Kidney (tissue), 22 donors: ENCODE measurements at places on chromosomes 11 and 22. TPM values are rescaled to one million over a fixed set of nuclear protein-coding genes. Genes with fewer than 3 reads are reported as not detected.

MYO7A gene
- polyA plus RNA-seq, result 6.1 TPM

NEFH gene
- 1.7 TPM for polyA plus RNA-seq

SLC22A6 gene
- polyA plus RNA-seq, result 362 TPM

GUCY1A2 gene
- polyA plus RNA-seq, result 0.75 TPM

SLC5A1 gene
- 1.0 TPM for polyA plus RNA-seq
